Activated T-helper 9 cell treated with anti-CD3 and anti-CD28 coated beads, Interleukin-2, amount 50 U/mL, for 16 hours (primary cell): ENCODE measurements at places on chromosomes 5 and 9.

DNA sequence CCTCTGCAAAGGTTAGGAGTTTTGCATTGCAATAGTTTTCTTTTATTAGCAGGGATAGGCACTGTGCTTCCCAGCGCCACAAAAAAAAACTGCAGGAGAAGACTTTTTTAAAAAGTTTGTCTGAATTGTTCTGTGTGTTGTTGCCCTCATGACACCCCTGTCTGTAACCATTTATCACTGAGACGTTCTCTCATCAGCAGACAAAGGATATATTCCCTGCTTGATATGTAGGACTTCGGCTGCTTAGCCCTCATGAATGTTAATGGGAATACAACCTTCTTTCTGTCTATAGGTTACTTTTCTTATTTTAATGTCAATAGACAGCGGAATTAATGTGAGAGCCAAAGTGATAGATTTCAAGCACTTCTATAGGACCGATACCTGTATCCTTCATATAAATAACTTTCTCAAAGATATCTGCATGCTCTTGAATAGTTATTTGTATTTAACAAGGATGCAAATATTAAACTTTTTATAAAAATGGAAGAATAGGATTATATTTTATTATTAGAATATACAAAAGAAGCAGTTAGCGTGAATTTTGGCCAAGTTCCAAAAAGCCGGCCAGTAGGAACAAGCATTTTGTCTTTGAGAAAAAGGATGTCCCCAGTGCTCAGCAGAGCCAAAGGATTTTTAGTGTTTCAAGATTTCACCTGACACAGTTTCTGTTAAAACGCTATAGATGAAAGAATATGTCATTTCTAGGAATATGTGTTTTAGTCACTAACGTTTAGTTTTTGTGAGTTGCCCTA, 1.5 kb upstream of the LYSMD3 start:
- DNase-seq, result no peak

DNA sequence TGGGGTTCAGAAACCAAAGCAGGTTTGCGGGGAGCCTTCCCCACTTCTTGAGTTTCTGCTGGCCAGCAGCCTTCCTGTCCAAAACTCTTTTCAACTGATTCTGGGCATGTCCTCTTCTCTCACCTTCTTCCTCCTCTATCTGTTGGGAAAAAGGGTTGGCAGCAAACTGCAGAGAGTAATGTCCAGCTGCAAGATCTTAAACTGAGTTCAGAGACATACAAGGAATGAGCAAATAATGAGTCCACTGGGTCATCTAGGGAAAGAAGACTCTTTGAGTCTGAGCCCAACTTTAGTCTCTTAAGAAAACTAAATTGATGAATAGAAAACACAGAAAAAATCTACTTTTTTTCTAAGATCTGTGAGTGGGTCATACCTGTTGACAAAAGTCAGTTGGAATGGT, 16.5 kb downstream of the ANKDD1B start:
- no peak for DNase-seq

DNA sequence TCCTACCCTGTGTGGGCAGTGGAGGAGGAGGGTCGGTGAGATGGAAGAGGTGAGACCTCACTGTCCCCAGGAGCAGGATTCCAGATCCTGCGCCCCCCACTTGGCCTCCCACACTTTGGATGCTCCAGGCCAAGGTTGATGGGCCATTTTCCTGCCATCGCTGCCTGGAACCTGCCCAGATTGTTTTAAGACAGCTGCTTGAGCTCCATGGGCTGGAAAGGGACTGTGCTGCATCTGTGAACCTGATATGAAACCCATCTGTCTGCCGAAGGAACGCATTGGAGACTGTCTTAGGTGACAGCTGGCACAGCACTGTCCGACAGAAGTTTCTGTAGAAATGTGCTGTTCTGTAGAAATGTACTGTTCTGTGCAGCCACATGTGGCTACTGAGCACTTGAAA, 72.7 kb upstream of the SLC25A48 start:
- DNase-seq, result no peak

GRCh38 chr5:178839319-178839704, 20.4 kb upstream of the ZNF354B start:
- DNase-seq, result peak; percentile 10

DNA sequence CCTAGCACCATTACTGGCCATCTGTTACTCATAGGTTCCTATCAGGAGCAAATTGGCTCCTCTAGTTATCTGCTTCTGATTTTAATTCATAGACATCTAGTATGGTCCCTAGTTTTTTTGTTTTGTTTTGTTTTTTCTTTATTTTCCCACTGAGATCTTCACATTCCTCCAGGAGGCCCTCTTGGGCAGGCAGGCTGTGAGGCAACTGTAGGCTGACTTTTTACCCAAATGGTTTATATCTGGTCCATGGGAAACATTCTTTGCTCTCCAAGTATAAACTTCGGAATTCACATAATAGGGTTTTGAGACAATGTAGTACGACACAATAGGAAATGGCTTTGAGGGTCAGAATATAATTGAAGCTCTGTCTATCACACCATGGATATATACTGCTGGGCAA, 250.9 kb upstream of the DAB2 start:
- DNase-seq, result no peak

GRCh38 chr9:77965445-77966123, 66.0 kb downstream of the GNAQ start:
- no peak for DNase-seq

DNA sequence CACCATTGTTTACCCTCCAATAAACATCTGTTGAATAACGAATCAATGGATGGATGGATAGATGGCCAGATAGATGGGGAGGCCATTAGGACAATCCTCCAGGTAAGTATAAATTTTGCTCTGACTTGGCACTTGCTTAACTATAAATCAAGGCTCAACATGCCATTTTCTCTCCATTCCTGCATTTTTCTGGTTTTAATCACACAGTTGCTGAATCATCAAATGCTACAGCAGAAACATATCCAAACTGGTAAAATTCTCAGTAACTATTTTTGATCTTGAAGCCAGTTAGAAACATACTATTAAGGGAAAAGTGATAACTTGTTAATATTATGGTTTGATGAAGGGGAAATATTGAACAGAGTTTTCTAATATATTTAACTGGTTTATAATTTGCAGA, 71.5 kb upstream of the MTAP start:
- no peak for DNase-seq

DNA sequence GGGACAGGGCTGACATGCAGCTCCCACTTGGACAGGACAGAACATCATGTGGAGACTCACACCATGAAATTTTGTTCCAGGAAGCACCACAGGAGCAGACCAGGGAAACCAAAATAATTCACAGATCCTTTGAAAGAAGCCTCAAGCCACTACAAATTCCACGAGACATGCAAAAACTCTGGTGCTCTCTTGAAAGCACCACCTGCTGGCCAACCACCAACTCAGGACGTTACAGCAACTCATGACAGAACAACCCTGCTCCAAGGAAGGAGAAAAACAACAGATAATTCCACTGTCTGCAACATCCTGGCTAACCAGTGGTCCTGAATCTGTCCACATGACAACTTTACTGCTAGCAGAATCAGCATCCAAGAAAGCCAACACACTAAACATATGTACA, 516.0 kb downstream of the SPATA31D1 start:
- no peak for DNase-seq

GRCh38 chr5:103785569-103785968, 223.0 kb upstream of the NUDT12 start:
- DNase-seq, result no peak

DNA sequence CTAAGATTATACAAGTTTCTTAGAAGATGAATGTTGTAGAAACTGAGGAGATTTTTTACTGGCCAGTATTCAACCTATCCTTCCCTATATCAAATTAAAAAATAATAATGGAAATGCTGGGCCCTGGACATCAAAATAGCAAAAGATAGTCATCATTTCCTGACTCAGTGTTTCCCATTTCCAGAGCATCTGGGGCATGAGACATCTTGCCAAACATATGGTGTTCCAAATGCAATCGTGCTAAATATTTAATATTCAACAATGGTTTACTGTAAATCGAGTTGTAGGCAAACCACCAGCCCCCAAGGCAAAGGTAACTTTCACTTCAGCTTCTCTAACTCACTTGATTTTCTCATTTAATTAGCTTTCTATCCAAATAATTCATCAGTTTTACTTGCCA, 152.9 kb downstream of the FRMD3 start:
- DNase-seq, result no peak

GRCh38 chr9:125133403-125134329, 9.7 kb downstream of the SCAI start:
- DNase-seq, result no peak
